Mucosa of descending colon (tissue), 3 donors: ENCODE measurements at places on chromosomes 11 and 22. TPM values are rescaled to one million over a fixed set of nuclear protein-coding genes. Genes with fewer than 3 reads are reported as not detected.

The HIKESHI gene
- total RNA-seq, result 18.8 TPM

The TECTA gene
- 0.20 TPM for total RNA-seq

The TEX54 gene
- not detected for total RNA-seq

The CD3E gene
- 9.7 TPM for total RNA-seq

The GAL3ST1 gene
- 15.9 TPM for total RNA-seq

The HIC2 gene
- total RNA-seq, result 6.0 TPM
